ENCODE measurements at places on chromosomes 6 and 20. TPM values are rescaled to one million over a fixed set of nuclear protein-coding genes. Genes with fewer than 3 reads are reported as not detected.
A peak's percentile ranks its signal among the peaks of the same experiment; 100 is the strongest.

The PTGIS gene
- total RNA-seq: not detected

The GHRH gene
- total RNA-seq: not detected

The PAX1 gene
- total RNA-seq: not detected

DNA sequence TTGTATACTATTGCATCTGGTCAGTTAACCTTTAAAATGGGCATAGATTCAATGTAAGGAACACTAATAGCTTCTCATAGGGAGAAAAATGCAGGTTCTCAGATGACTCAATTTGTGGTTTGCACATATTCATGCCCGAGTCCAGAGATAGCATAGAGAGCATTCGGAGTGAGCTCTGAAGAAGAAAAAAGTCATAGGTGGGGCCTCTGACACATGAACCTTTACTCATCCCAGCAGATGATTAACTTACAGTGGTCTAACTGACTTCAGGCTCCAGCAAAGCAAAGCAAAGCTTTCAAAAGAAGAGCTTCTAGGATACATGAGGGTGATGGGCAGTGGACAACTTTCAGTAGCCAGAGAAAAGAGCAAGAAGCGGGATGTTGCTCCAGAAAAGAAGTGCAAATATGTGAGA is 55.3 kb upstream of the BTN3A2 start:
- peak; percentile 98 for DNase-seq

- DNase-seq: no peak
These were observed 12.8 kb downstream of the MED23 start for GRCh38 chr6:131615275-131615674.

- no peak for DNase-seq
These were observed 489.5 kb upstream of the JARID2 start for GRCh38 chr6:14756340-14756739.

The UBE2V1 gene
- total RNA-seq: 38.1 TPM

The MCCD1 gene
- not detected for total RNA-seq

The RANBP9 gene
- 27.6 TPM for total RNA-seq

- no peak for DNase-seq
These were observed 1.3 kb upstream of the FOXC1 start for GRCh38 chr6:1608222-1609040.

The SNAI1 gene
- total RNA-seq: not detected

- DNase-seq: no peak
These were observed 110.5 kb downstream of the HAO1 start for GRCh38 chr20:7829776-7830175.

DNA sequence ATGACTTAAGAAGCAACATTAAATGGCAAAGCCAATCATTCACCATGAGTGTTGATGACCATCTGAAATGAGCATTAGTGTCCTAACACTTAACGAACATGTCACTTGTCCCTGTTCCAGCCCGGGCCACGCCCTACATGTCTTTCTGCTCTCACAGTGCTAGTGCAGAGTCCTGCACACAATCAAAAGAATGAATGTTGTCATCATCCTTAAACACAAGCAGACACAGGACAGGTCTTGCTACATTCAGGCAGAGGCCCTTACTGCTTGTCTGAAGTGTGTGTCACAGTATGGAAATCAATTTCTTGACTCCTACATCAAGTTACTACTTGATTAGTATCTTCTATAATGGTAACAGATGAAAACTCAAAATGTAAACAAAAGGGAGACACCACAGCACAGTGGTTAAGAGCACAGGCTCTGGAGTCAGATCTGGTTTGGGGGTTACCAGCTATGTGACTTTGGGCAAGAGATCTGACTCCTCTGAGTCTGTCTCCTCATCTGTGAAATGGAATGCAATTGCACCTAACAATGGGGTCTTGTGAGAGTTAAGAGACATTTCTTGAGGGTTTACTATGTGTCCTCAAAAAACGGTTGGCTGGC is 17.4 kb downstream of the UBE2V1 start:
- DNase-seq: no peak

The SLC22A3 gene
- total RNA-seq: 2.4 TPM

- peak; percentile 93 for DNase-seq
These were observed 37.5 kb upstream of the FUT9 start for GRCh38 chr6:95978230-95978629.

GRCh38 chr6:16402581-16402900 is 164.2 kb downstream of the GMPR start:
- no peak for DNase-seq

DNA sequence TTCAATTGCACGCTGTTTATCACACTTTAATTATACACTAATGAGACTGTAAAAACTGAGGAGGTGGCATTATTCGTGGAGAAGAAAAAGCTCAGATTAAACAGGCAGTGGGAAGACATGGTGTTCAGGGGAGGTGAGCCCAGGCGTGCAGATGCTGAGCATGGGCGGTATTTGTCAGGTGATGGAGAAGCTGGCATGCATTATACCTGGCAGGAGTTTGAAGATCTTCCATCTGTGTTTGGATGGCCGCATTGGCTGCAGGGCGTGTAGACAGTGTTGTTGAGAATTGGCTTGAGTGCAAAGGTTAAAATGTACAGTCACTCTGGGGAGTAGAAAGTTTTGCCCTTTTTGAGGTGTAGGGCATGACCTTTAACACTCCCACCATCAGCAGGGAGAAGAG is 213.8 kb downstream of the ERMARD start:
- no peak for DNase-seq

DNA sequence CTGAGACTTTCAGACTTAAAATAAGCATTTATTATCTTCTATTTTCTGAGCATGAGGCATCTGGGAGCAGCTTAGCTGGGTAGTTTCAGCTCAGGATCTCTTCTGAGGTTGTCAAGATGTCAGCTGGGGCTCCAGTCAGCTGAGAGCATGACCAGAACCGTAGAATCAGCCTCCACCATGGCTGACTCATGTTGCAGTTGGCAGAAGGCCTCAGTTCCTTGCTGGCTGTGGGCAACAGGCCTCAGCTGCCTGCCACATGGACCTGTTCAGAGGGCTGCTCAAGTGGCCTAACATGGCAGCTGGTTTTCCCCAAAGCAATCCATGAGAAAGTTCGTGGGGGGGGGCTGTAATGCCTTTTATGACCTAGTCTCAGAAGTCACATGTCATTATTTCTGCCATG is 142.3 kb downstream of the LY86 start:
- DNase-seq: peak; percentile 45

DNA sequence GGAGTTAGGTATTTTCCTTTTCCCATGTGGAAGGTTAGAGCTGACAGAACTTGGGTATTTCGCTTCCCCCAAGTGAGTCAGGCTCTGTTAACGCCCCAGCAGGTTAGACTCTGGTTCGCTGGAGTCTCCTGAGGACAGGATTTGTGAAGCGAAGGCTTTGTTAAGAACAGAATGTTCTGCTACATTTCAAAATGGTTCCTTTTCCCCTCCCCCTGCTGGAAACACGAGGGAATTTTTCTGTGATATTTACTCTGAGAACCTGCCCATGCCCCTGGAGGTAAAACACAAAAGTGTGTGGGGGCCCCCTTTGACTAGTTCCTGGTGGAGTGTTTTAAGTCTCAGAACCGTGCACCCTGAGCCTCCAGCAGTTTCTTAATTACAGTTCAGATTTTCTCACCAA is 731.4 kb upstream of the CITED2 start:
- DNase-seq: peak; percentile 14

DNA sequence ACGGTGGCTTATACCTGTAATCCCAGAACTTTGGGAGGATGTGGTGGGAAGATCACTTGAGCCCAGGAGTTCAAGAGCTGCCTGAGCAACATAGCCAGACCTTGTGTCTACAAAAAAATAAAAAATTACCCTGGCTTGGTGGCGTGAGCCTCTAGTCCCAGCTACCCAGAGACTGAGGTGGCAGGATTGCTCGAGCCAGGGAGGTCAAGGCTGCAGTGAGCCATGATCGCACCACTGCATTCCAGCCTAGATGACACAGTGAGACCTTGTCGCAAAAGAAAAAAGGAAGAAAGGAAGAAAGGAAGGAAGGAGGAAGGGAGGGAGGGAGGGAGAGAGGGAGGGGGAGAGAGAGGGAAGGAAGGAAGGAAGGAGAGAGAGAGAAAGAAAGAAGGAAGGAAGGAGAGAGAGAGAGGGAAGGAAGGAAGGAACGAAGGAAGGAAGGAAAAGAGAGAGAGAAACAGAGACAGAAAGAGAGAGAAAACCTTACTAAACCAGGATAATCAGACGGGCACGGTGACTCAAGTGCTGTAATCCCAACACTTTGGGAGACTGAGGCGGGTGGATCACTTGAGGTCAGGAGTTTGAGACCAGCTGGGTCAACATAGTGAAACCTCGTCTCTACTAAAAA is 10.9 kb upstream of the PNRC1 start:
- peak; percentile 71 for DNase-seq

The PDE7B gene
- total RNA-seq: 0.14 TPM

The ZC2HC1B gene
- not detected for total RNA-seq

DNA sequence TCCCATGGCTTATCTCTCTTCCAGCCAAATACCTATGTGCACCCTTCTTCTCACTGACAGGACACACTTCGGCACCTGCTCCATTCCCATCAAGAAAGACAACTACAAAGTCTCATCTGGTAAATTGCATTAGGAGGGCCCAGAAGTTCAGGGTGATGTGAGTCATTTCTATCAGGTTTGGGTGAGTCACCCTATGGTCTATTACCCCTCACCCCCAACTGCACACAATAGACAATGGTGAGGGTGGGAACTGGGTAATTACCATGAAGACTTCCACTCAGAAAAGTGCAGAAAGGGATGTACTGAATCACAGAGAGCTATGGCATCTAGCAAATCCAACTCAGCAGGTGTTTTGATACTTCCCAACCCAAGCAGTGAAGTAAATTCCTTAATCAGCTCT is 54.8 kb downstream of the OPN5 start:
- no peak for DNase-seq

The GPX5 gene
- not detected for total RNA-seq

The TMEM244 gene
- not detected for total RNA-seq

DNA sequence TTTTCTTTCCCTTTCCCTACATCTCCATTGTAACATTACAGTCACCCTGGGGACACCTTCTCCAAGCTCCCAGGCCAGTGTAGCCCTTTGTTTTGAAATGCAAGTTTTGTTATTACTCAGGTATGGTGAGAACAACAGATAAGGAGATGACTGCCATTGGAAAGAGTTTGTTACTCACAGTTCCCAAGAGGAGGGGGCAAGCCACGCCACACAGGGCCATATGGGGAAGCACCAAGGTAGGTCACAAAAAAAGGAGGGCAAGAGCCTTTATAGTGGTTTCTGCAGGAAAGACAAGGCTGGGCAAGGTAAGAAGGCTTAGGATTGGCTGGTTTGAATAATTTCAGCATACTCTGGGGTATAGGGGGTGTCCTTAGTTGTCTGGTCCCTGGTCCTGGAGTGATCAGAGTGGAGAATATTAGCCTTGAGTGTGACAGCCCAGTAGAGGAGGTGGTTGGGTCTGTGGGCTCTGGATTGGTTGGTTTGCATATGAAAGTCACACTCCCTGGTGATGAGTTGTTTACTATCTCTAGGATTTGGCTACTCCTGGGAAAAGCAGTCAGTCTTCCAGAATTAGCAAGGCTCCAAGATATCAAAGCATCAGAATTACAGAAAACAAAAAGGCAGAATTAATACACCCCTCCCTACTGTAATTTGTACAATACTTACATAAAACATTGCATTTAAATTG is 33.1 kb upstream of the SMLR1 start:
- DNase-seq: no peak

DNA sequence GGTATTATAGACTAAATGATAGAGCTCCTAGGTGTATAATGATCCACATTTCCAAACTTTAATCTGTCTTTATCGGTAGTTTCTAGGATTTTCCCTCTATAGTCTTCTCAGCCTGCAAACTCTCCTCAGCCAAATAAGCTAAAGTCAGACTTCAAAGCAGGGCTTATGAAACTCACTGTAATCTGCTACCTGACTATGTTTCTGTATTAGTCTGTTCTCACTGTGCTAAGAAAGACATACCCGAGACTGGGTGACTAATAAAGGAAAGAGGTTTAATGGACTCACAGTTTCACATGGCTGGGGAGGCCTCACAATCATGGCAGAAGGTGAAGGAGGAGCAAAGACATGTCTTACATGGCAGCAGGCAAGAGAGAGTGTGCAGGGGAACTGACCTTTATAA is 928.7 kb upstream of the ADGRB3 start:
- no peak for DNase-seq

DNA sequence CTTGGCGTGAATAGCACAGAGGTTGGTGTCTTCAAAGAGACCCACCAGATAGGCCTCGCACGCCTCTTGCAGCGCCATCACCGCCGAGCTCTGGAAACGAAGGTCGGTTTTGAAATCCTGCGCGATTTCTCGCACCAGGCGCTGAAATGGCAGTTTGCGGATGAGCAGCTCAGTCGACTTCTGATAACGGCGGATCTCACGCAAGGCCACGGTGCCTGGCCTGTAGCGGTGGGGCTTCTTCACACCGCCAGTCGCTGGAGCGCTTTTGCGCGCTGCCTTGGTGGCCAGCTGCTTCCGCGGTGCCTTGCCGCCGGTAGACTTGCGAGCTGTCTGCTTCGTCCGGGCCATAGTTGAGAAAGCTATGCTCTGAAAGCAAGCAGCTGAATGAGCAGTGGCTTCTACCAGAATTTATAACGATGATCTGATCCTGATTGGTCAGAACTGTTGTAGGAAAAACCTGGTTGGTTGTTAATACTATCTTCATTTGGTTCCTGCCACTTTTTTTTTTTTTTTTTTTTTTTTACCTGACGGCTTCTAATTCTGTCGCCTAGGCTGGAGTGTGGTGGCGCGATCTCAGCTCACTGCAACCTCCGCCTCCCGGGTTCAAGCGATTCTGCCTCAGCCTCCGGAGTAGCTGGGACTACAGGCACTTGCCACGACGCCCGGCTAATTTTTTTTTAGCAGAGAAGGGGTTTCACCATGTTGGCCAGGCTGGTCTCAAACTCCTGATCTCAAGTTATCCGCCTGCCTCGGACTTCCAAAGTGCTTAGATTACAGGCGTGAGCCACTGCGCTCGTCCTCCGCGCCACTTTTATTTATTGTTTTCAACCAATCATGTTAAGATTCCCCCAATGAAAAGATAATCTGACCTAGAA is 21.5 kb downstream of the OR2B2 start:
- DNase-seq: peak; percentile 93

DNA sequence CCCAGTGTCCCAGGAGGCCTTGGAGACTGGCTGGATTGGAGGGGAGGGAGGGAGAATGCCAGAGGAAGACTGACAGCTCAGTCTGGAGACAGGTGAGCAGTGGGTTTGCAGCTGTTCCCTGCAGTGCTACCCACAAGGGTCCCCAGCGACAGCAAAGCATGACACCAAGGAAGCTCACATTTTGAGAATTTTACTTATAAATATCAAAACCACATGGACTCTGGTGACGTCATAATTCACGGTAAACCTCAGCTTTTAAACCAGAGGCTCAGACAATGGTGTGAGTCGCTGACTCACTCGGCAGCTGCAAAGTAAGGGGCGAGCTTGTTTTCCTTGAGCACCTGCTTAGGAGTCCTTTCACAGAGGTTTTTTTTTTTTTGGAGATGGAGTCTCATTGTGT is 65.2 kb downstream of the THBS2 start:
- DNase-seq: peak; percentile 11

All from Caki2 (cell line).